ENCODE measurements at places on chromosomes 7 and 10.

DNA sequence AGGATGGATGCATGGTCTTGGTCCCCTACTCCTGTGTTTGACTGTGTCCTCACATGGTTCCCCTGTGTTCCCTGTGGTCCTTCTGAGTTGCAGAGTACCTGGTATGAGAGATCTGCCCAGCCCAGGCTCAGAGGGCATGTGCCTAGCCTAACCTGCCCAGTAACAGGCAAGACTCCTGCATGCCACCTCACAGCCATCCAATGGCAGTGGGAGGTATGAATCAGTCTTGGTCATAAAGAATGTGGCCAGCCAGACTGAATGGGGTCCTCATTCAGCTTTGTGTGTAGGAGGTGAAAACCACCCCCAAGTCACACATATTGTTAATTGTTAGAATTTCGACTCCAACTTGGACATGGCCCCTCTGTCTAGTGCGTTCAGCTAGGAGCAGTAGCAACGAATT, 17.2 kb upstream of the GPR158 start:
- no peak for DNase-seq

GRCh38 chr10:19654576-19654975, 161.7 kb upstream of the PLXDC2 start:
- DNase-seq, result no peak

DNA sequence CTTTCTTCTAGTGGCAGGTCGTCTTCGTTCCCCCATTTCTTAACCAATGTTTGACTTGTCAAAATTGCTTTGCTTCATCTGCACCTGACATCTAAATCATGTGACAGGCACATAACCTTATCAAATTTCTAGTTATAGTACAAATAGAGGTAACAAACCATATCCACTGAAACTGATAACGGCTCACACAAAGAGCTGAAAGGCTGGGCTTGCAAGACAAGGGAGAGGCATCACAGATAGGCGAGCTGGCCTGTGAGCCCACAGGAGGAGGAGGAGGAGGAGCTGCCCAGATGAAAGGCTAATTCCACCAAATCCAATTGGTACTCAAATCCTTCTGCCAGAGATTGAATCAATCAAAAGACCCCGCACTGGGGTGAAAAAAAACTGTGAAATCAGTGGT, 80.2 kb upstream of the NEBL start:
- no peak for DNase-seq

GRCh38 chr10:98481404-98481945, 34.7 kb upstream of the HPS1 start:
- DNase-seq, result no peak

- DNase-seq, result no peak
Measured at GRCh38 chr10:71632896-71633600, 86.5 kb downstream of the C10orf105 start.

GRCh38 chr10:76291885-76292284, 860.5 kb downstream of the LRMDA start:
- DNase-seq, result no peak

GRCh38 chr10:9781666-9782065, 1236.0 kb upstream of the CELF2 start:
- DNase-seq, result no peak

DNA sequence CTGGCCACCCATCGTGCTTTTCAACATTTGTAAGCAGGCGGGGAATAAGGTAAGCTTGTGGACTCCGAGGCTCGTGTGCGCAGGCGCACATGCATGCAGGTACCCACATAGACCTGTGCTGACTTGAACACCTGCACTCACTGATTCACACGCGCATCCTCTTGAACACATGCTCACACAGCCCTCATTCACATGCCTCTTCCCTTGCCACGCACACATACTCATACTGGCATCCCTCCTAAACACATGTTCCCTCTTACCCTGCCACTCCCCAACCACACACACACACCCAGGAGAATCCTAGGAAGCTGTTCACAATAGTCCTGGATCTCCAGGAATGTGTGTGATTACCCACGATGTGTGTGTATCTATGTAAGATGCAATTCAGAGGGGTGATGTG, 44.1 kb upstream of the LBX1 start:
- no peak for DNase-seq

GRCh38 chr7:128204455-128204854, 36.6 kb upstream of the LEP start:
- no peak for DNase-seq

DNA sequence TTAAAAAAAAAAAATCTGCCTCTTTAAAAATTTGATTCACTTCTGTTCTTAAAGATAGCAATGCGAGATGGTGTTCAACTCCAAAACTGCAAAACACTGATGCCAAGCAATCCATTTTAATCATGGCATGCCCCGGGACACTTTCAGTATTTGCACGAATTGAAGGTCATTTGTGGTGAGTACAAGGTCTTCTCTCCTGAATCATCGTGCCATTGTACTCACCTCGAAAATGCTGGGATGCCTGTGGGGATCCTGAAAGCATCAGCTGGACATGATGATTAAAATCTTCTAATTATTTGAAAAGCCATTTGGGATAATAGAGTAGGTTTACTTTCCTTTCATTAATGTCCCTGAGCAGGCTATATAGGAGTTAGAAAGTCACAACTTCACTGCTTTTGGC, 125.1 kb upstream of the NRP1 start:
- DNase-seq, result no peak

DNA sequence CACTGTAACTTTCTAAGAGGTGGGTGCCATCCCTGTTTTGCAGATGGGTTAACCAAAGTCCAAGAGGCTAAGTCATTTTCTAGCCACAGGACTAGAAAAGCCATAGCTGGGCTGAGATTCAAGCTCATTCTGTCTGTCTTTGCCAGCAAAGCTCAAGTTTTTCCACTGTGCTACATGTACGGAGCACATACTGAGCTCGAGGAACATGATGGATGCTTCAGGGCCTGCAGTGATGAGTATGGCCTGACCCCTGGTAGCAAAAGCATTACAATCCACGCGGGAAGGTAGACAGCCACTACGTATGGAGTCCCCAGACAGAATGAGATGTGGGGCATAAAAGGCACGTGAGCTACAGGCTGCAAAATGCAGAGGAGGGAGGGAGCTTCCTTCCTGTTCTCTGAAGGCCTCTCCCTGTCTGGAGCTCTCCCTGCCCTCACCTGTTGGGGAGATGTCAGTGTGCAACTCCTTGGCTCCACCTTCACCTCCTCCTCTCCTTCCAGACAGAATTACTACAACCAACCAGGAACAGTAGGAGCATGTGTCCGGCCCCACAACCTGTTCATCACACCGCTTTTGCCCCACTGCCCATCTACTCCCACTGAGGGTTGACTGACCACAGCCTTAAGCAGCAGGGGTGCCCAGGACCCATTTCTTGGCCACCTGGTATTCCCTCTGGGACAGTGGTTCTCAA, 16.4 kb downstream of the ITPRIP start:
- no peak for DNase-seq

DNA sequence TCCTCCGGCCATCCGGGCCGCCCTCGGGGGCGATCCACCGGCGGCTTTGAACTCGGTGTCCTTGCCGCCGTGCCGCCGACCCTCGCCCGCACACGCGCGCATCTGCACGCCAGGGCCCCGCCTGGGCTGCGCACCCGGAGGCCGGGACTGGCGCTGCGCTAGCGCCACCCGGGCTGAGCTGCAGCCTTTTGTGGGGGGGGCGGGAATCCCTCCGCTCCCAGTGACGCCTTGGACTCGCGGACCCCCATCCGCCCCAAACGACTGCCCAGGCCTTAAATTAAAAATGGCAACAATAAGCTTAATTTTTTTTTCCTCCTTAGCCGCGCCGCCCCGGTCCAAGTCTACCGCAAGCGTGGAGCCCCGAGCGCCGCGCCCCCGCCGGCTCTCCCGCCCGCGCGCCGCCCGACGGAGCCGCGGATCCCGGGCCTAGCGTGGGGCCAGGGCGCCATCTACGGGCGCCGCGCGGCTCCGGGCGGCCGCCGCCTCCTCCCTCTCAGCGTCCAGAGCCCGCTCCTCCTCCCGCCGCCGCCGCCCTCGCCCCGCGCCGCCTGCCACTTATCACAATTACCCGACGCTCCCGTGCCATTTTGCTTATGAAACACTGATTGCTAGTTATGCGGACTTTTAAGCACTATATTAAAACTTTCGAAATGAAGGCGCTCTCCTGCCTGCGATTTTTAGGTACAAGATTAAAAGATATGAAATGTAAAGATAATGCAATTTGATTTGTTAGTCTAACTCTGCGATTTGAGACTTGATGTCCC, 7.5 kb upstream of the EBF3 start:
- DNase-seq, result peak; percentile 65

DNA sequence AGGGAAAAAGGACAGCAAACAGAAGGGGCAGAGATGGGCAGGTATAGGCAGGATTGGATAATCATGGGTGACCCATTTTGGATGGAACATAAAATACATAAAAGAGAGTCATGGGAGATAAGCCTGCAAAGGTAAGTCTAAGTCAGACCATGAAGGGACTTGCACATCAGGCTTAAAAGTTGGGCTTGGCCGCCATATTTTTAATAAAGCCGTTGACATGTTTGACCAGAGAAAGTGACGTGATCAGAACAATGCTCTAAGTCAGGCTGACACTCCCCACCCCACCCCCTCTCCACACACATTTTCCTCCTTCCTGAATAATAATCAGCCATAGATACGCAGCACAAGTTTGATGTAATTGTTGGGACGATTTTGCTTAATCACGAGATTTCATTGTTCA, 54.0 kb downstream of the MRPL32 start:
- DNase-seq, result no peak

DNA sequence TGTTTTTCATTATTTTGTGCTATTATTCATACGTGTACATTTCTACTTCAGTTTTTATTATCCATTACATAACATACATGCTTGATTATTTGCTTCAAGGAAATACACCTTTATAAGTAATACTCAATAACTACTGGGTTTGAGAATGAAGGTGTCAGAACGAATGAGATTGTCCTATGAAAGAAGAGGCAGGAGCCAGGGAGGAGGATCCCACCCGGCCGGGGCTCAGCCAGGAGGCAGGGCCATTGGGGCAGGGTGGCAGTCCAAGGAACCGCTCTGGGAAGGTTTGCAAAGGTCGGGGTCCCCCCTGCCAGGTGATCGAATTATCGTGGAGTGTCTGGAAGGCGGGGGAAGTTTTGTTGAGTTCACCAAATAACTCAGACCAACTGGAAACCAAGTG, 9.1 kb downstream of the TRIM56 start:
- no peak for DNase-seq

DNA sequence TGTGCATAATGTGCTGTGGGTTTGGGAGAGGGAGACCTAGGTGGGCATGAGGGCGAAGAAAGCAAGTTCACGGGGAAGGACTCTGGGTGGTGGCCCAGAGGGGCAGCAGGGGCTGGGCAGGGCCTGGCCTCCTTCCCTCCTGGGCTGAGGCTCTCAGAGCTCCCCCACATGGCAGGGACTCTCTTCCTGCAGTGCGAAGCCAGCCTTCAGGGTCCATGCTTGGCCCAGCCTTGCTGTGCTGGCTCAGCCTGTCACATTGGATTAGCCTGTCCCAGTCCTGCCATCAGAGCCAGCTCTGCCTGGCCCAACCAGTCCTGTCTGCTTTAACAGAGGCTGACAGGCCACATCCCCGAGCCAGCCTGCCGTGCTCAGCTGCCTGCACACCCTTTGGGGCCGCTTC, 20.4 kb upstream of the ZNF488 start:
- no peak for DNase-seq

GRCh38 chr7:41002741-41003610, 699.9 kb downstream of the INHBA start:
- DNase-seq, result peak; percentile 66

DNA sequence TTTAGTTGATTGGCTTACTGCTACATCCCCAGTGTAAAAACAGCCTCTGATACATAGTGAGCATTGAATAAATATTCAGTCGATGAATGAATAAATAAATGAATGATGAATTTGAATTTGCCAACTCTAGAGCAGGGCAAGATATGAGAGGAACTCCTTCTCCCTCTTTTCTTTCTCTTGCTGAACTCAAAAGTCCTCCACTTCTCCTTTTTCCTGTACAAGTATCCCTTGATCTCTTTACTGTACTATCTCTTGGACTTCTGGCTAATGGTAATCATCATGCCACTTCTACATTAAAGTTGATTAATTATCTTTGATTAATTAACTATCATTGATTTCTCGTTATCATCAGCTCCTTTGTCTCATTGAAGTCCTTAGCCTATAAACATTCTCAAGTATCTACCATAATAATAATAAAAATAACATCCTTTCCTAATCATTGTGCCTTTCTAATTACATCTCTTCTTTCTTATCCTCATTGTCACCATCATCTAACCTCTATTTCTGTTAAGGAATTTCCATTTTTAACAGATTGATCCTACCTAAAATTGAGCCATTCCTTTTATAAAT, 10.6 kb downstream of the CPED1 start:
- DNase-seq, result no peak

DNA sequence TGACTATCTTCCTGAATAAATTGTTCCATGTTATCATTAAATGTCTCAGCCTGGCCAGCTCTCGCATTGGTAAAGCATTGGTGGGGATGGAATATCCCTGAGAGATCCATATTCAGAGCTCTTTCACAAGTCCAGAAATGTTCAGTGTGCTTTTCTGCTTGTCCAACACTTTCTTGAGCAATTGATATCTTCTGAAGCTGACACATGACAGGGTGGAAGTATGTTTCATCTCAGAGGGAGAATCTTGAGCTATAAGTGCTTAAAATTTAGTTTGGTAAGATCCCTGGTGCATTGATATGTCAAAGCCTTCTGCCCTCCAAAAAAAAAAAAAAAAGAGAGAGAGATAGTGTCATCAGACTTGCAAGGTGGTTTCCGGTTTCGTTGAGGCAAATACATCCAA, 7.4 kb downstream of the IFIT3 start:
- DNase-seq, result no peak

GRCh38 chr10:113132591-113133121, 182.6 kb downstream of the TCF7L2 start:
- DNase-seq, result no peak

GRCh38 chr7:106600569-106601373, 60.2 kb downstream of the CCDC71L start:
- DNase-seq, result no peak

DNA sequence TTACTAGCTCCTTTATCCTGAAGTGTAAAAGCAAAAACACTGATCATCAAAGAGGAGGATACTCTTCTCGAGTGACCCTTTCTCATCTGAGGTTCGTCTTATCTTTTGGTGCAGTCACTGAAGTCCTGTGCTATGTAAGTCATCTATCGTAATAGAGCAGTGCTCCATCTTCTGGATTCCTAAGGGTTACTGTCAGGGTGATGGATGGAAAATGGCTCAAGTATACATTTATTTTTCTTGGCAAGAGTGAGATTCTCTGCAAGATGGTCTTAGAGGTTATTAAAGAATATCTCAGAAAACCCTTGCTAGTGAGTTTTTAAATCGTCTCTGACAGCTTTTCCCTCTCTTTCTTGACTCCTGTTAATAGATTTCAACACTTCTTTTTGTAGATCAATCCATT, 12.4 kb downstream of the PRKG1 start:
- no peak for DNase-seq

DNA sequence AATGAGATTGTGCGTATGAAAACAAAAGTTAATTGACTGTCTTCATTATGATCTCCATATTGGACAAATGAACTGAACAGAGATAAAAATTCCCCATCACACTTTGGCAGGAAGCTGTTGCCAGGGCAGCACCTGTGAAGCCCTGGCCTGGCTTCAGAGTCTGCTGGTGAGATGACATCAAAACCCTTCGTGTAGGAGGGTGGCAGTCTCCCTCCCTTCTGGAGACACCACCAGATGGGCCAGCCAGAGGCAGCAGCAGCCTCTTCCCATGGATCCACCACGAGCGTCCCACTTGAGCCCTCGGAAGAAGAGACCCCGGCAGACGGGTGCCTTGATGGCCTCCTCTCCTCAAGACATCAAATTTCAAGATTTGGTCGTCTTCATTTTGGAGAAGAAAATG, at the start of gene DNTT:
Gene DNTT, plus strand, starts transcription at position 205 of the 400 bp plus-strand sequence. Its CDS starts 64 bp downstream, at position 269.
- no peak for DNase-seq

- DNase-seq, result no peak
Measured at GRCh38 chr7:47946581-47947354, 1.5 kb downstream of the PKD1L1 start.

GRCh38 chr10:75431180-75432111, at the start of gene LRMDA:
LRMDA (plus strand) TSS chr10:75431624.
- peak; percentile 70 for DNase-seq

Data from suppressor macrophage treated with lipopolysaccharide for 4 hours (primary cell).